Left hindlimb (tissue), 1 donor: ENCODE measurements at places on chromosomes 2 and 18.

- no peak for DNase-seq
Measured at GRCh38 chr18:9617006-9617542, 2.7 kb upstream of the PPP4R1 start.

- no peak for DNase-seq
Measured at GRCh38 chr2:217638031-217638430, 364.8 kb downstream of the TNS1 start.

- no peak for DNase-seq
Measured at GRCh38 chr2:43402452-43402937, 176.1 kb upstream of the ZFP36L2 start.

DNA sequence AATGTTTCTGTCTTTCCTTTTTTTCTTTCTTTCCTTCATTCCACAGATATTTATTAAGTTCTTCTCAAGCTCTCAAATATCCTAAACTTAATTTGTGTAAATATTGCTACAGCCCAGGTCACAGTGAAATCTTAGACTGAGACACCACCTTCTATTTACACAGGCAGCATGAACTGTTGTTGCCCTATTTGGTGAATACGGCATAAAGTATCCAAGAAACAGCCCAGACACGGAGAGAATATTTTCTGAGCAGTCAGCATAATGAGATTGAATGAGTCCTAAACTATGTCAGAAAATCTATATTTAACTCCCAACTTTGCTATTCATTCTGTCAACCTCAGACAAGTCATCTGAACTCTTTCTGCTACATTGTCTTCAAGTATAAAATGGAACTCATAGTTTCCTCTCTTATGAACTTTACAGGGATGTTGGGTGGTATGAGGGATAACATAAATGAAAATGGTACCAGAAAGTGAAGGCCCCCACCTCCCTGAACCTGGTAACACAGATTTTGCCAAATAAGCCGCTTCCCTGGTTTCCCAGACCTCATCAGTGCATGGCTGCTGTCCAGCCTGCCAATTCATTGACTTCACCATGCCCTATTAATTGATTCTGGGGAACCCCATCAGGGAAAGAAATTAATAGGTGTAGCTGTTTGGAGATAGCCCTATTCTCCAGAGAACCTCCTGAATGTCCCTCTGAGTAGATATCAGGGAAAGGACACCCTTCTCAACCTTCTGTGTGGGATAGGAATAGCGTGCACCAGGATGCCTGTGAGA, 235.9 kb downstream of the SETBP1 start:
- DNase-seq = no peak

DNA sequence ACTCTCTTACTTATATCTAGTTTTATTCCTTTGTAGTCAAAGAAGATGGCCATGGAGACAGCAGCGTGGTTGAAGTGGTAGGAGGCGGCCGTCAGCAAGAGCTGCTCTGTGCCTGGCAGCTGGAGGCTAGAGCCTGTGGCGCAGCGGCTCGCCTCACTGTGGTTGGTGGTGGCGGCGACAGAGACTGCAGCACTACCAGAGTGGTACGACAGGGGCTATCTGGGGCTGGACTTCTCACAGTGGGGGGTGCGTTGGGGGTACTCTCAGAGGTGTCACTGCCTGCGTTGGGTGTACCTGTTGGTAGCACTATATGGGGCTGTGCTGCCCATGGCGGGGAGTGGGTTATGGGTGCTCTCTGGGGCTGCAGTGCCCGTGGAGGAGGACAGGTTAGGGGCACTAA, 8.5 kb upstream of the ANKRD62 start:
- DNase-seq = no peak

GRCh38 chr2:228768818-228769217, 502.3 kb downstream of the PID1 start:
- DNase-seq = no peak

- no peak for DNase-seq
Measured at GRCh38 chr2:226759768-226760167, 39.9 kb downstream of the IRS1 start.
